NCI-H1105 treated with DMSO at 0.1 percent for 48 hours (cell line): ENCODE measurements at places on chromosomes 5 and 9.

DNA sequence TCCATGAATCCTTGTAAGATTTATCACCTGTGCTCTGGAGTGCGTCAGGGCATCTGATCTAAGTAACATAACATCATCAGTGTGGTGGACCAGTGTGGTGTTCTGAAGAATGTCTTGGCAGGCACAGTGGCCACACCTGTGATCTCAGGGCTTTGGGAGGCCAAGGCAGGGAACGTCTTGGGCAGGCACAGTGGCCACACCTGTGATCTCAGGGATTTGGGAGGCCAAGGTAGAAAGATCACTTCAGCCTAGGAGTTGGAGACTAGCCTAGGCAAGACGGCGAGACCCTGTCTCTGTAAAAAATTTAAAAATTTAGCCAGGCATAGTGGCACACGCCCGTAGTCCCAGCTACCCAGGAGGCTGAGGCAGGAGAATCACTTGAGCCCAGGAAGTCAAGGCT, 185.5 kb downstream of the CACNA1B start:
- no peak for DNase-seq

DNA sequence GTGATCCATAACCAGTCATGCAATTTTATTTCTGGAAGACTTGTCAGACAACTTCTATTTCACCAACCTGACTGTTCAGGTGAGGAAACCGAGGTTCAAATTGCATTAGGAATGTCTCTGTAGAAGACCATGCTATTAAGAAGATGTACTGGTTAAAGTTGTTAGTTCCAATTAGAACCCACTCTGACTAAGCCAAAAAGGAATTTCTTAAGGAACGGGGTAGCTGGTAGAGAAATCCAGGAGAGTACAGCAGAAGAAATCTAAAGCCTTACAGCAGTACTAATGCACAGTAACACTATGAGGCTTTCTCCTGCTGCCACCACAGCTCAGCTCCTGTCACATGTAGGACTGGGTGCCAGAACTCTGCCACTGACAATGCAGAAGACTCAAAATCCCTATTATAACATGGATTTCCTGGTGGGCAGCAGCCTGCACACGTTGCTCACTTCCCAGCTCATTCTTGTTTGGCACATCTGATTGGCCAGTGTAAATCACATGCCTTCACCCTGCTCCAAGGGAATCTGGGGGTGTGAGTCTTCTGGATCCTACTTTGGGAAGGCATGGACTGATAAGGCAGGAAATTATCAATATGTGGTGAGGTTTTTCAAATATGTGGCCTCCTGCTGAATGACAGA, 37.1 kb downstream of the CAST start:
- no peak for DNase-seq

DNA sequence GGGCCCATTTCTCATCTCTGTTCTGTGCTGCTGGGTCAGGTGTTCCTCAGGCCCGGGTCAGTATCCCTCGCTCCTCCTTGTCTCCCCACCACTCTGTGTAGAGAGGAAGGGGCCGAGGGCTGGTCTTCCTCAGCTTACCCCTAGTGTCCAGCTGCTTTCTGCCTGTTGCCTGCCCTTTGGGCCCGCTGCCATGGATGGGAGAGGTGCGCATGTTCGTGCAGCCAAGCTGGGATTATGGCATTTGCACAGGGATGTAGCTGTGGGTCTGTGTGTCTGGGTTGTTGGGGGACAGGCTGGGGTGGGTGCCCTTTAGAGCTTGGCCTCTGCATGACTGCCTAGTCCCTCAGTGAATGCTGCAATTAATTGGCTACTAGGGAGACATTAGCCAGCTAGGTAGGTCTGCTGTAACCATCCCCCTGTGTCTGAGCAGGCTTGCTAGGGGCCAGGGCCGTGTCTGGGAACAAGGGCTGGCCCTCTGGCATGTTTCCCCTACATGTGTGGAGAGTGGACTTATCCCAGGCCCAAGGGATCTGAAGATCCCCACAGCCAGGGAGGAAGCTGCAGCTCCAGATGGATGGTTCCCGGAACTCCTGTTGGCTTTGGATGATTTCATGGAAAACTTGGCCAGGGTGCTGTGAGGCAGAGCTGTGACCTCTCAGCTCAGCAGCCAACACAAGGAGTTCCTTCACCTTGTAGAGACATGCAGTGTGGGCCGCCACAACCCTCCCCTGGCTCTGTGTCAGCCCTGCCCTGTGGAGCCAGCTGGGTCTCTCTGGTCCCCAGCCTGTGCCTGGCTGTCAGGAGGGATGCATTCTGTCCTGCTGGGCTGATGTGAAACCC, 161.9 kb downstream of the MACROH2A1 start:
- no peak for DNase-seq

- peak; percentile 64 for DNase-seq
These were observed 1.0 kb upstream of the MEF2C start for GRCh38 chr5:88883836-88884607.

DNA sequence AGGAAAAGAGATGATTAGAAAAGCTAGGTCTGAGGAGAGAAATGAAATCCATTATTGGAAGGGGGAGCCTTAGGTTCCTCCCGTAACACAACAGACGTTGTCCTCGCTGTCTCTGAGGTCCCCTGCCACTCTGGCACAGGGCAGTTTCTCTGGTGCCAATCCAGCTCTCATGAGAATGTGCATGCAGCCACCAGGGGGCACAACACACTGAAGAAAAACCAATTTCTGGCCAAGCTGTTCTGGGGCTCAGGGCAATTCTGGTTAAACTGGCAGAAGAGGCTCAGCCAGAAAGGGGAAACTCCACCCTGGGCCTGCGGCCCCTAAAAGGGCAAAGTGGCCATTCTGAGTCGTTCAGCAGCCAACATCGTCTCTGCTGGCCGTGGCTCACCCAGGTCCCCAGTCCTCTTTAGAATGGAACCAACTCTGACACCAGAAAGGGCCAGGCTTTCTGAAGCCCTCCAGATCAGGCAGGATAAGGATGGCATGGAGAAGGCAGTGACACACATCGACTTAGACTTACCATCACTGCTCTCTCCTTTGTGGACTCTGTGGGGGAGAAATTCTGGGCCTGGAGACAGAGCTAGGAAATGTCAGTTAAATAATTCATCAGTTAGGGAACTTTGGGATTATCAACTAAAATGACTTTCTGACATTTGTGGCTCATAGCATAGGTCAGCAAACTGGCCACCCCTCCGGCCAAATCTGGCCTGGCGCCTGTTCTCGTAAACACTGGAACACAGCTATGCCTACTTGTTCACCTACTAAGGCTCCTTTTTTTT, 58.5 kb upstream of the GOLPH3 start:
- peak; percentile 55 for DNase-seq

GRCh38 chr9:126986506-126986951, 71.9 kb downstream of the RALGPS1 start:
- DNase-seq, result no peak

DNA sequence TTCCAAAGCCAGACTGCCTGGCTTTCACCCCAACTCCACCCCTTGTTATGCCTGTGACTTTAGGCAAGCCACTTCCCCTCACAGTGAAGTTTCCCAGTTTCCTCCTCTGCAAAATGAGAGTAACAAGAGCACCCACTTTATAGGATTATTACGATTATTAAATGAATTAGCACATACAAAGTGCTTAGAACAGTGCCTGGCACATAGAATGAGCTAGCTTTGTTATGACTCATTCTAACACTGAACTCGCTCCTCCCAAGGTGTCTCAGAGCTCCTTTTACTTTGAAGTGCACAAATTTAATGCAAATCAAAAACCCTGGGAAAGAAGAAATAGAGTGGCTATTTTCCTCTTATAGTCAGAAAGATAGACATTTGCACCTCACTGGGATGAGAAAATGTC, 34.3 kb downstream of the DNAH5 start:
- DNase-seq, result no peak

DNA sequence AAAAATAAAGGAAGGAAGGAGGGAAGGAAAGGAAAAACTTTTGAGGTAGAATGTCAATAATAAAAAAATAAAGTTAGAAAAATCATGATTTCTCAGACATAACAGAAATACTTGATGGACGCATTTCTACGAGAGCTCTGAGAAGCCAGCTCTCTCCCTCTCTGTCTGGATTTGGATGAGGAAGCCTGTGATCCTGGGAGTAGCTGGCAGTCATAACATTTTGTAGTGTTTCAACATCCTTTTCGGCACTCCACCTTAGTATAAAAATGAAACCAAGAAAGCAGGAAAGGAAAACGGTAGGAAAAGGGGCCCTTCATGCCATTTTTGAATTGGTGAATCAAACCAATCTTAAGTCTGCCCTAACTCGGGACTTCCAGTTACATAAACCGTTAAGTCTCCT, 321.3 kb downstream of the EPB41L4A start:
- no peak for DNase-seq

DNA sequence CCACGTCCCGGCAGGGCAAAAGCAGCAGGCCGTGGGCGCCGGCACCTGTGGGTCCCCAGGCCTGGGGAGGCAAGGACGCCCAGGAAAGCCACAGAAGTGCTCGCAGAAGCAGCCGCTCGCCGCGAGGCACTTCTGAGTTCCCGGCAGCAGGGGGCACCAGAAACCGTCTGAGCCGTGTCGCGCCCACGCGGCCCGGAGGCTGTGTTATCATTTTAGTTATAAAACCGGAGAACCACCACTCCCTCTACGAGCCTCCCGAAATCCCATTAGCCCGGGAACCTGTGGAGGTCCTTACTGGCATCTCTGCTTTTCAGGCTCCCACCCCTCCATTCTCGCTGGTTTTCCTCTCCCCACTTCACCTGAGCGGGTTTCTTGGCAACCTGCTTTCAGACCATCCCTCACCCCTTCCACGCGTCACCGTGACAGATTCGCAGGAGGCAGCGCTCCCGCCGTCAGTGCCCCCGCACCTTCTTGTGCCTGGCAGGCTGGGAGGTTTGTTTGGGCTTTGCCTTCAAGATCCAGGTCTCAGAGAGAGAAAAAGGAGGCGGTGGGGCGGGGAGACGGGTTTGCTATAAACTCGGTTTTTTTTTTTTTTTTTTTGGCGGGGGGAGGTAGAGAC, 2.3 kb downstream of the GDNF start:
- peak; percentile 37 for DNase-seq
